MV-4-11 (cell line): ENCODE measurements at places on chromosomes 1 and 21.

- DNase-seq = peak; percentile 10
Measured at GRCh38 chr21:15776818-15777217, 47.0 kb downstream of the USP25 start.

DNA sequence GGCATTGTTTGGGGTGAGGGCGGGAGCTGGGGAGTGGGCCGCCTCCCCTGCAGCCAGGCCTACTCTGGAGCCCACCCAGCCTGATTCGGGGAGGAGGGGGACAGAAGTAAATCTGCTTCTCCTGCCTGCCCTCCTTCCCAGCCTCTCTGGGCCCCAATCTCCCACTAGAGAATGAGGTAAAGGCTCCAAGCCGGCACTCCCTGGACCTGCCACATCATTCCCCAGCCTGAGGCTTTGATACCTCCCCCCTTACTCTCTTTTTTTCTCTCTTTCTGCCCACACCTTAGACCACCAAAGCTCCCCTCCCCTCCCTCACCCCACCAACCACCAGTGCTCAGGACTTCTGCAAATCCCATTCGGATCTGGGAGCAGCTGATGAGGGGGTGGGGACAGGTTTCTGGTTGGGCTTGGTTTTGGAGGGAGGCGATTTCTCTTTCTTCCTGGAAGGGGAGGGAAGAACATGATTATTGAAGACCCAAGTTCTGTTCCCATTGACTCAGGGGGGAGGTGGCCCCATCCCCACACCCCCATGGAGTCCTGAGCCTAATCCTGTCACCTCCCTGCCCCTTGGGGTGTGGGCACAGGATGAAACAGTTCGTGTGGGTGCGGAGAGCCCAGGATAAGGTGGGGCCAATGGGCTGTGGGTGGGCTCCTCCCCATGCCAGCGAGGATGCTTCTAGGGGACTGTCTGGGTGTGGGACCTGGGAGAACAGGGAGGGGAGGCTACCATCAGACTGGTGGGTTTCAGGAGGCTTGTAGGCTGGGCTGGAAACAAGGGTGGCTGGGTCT lies 1.3 kb downstream of the MAP7D1 start:
- DNase-seq = peak; percentile 14

DNA sequence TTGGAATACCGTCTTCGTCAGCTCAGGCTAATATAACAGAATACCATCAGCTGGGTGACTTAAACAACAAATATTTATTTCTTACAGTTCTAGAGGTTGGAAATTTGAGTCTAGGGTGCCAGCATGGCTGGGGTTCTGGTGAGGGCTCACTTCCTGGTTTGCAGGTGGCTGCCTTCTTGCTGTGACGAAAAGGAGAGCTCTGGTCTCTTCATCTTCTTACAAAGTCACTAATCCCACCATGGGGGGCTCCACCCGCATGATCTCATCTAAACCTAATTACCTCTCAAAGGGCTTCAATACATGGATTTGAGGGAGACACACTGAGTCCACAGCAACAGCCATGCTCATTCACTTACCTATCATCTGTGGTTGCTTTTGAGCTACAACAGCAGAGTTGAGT lies 78.3 kb downstream of the PSMG1 start:
- no peak for DNase-seq

DNA sequence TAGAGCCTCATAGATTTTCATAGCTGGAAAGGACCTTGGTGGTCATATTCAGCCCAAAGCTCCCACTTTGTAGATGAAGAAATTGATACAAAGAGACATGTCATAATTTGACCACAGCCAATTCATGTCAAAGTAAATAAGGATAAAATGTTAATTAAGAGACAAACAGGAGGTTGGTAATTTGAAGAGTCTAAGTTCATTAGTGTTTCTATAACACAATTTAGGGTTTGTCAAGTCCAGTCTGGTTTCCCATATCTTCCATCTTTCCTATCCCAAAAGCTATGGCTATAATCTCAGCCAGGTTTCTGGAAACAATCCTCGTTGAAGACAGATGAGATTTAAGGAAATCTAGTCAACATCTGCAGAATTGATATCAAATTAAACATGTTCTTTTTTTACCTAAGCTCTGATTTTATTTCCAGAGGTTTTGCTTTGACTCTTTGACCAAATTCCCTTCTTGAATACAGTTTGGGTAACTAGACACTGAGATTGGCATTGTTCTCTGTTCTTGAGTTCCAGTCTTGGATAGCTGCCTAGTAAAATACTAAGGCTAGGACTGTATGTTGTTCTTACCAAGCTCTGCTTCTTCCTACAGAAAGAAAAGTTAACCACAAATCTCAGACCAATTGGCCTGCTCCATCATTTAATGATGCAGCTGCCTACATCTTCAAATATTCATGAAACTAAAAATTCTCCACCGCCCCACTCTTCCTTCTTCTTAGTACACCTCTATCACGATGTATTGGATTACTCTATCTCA lies 62.0 kb downstream of the SLC44A5 start:
- no peak for DNase-seq

- DNase-seq = no peak
Measured at GRCh38 chr1:93710499-93711453, 29.1 kb upstream of the BCAR3 start.

- no peak for DNase-seq
Measured at GRCh38 chr1:115640384-115640783, 1.4 kb upstream of the VANGL1 start.

DNA sequence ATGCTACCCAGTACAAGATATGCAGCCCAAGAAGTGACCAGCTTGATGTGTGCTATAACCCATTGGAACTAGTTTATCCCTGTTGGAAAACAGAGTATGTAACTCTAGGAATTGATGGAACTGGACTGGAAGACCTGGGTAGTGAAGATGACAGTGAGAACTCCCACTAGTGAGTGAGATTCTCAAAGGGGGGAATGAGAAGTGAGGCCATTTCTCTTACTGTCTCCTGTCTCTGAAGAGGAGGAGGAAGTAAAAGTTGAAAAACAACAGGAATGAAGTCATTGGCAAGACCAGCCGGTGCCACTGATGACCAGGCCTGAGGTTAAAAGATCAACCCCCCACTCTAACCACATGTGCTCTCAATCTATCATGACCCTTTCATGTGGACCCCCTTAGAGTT lies 20.9 kb downstream of the PLA2G2F start:
- peak; percentile 35 for DNase-seq

DNA sequence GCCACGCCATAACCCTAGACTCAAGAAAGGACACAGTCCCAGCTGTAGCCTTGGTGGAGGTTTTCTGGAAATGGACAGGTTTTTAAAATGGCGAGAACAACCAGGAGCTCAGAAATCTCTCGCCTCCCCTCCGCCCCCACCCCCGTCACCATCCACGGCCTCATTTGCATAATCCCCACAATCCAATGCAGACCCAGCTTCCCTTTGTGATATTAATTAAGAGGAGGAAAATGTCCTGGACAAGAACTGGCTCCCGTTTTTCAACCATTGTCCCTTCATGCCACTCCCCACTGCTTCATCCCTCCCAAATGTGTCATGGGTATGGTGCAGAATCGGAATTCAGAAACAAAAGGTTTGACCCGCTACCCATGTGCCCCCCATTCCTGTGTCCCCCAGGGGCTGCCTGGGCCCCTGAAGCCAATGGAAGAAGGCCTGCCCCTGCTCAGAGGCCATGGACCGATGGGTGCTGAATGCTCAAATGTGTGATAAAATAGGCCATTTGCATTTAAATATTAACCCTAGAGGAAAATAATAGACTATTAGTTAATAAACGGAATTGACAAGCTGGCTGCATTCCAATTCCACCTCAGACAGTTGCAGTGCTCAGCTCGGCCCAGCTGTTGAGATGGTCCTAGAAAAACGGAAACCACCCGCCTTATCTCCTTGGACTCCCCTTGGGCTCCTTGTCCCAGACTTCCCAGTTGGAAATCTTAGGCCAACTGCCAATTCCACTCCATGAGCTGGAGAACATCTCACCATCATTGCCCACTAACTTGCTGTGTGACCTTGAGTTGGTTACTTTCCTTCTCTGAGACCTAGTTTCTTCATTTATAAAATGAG lies 10.7 kb upstream of the EPHB2 start:
- no peak for DNase-seq

DNA sequence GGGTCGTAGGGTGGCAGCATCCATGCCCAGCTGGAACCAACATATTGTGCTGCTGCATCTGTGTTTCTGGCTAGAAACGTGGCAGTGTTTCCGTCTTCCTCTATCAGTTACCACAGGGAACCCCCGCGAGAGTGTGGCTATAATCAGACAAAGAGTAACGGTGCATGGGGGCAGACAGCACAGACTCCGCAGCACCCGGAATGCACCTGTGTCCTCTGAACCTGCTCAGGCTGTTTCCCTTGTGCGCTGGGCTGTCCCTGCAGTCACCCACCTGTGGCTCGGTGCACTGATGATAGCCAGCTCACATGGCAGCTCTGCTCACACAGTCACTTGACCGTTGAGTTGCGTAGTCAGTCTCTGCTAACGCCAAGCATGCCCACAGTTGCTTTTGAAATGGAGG lies 11.4 kb upstream of the PCBP3 start:
- DNase-seq = peak; percentile 6

DNA sequence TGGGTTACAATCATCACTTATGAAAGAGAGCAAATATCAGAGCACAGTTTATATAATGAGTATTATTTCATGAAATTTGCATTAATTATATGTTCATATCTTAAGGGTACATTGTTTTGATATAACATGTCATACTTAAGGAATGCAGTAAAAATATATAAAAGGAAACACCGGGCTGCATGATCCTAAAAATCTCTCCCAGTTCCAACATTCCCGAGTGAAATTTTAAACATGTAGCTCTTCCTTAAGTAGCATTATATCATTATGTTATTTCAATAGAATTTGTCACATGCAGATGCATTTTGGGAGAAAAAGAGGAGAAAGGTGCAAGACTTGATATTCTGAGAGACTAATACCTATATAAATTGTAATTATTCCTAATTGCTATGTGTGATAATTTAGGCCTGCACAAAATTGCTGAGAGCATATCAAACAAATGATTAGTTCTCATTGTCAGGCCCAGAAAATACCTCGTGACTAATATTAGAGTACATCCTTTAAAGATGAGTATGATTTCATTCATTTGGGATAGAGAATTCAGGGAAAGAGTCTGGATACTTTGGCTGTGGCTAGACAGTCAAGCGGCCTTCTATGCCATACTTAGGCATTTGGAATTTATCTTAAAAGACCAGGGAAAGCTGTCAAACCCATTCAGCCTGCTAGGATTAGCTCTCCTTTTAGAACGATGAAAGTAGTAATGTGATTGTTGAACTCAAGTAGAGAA lies 86.8 kb downstream of the ADGRL2 start:
- DNase-seq = no peak

- DNase-seq = no peak
Measured at GRCh38 chr1:151047591-151047924, at the start of gene C1orf56. TSS of gene C1orf56 (plus strand) at chr1:151047751. CDS start at chr1:151047848, 97 bp downstream.

DNA sequence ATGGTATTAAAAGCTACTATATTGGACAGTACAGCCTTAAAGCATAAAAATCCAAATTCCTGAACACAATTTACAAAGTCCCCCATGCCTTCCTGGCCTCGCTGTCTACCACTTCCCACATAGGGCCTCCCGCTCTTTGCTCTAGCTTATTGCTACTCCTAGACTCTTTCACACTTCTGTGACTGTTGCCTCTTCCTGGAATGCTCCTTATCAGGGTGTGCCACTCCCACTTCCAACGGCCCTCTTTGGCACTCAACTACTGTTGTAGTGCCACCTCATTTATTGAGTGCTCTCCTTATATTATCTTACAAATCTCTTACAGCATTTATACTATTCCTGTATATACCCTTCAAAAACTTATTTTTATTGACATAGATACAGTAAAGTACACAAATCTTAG lies 4.8 kb downstream of the SARS1 start:
- DNase-seq = no peak

DNA sequence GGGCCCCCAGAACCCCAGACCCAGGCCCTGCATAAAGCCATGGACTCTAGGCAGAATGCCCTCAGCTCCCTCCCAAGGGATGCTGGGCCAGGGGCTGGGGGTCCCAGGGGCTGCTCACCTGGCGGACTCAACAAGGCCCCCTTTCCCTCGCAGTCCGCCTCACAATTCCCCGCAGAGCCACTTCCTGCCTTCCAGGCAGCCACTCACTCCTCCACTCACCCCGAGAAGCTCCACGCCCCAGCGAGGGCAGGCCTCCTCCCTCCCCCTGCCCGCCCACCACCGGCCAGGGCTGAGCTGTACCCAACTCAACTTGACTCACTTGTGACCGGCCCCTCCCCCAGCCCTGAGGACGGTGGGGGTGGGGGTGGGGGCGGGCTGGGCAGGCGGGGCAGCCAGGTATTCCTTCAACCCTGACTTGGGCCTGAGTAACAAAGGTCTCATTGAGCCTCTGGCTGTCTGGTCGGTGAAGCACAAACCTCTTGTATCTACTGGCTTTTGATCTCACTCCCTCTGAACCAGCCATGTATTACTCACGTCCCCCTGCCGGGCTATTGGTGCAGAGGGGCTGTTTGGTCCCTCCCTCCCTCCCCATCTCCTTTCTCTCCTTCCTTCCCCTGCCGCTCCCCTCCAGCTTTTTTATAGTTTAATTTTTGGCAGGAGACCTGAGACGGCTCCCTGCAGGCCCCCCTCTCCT lies 5.9 kb downstream of the BLACAT1 start:
- no peak for DNase-seq

- no peak for DNase-seq
Measured at GRCh38 chr21:17428484-17428869, 84.4 kb upstream of the CXADR start.

DNA sequence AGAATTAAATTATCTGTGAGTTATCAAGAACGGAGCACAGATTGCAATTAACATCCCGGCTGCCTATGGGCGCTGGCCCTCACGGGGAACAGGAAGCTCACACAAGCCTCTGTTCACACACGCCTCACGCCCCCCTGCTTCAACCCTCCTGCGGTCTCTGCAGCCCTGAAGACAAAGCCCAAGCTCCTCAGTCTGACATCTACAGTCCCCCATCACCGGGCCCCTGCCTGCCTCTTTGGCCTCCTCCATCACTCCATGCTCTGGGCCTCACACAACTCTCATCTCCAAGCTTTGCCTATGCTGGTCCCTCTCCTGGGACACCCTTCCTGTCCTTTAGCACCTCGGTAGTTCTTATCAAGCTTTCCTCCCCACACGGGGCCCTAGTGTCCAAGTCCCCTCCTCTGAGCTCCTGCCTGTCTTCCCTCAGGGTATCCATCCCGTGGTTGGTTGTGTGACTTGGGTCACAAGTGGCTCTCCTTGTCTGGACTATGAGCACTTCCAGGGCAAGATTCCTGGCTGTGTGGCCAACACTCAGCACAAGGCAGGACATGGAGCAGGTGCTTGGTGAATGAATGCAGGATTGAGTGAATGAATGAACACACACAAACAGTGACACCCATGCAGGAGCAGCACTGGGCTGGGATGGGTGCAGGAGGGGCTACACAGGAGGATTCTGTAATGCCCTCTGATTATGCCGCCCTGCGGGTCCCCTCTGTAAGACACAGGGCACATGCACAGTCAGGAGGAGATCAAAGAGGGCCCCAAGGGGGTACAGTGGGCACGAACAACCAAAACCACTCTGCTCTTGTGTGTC lies 116.1 kb downstream of the DMRTB1 start:
- DNase-seq = no peak

- DNase-seq = no peak
Measured at GRCh38 chr1:107401704-107402103, 260.9 kb downstream of the NTNG1 start.

- no peak for DNase-seq
Measured at GRCh38 chr1:44303532-44303931, 51.5 kb downstream of the ERI3 start.

- DNase-seq = no peak
Measured at GRCh38 chr1:2441746-2442145, 29.4 kb upstream of the PEX10 start.

- DNase-seq = no peak
Measured at GRCh38 chr1:20325844-20326420, 35.3 kb downstream of the VWA5B1 start.
